ENCODE measurements at places on chromosomes 13 and 19. TPM values are rescaled to one million over a fixed set of nuclear protein-coding genes. Genes with fewer than 3 reads are reported as not detected.

DNA sequence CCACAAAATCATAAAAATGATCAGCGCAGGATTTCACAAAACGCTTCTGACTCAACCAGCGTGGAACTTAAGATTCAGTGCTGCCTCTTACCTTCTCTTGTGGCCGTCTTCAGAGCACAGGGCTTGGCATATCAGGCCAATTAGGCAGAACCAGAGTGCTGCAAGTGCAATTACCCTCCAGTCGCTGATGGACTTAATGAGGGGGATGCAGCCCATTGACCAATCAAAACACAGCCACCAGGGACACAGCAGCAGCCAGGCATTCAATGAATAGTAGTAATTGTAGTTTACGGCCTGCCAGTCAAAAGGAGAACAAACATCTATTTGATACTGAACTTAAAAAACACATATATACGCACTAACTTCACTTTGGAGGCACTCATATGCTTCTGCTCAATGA lies 38.2 kb downstream of the TMTC4 start:
- H3K4me3 ChIP-seq, result no peak overlapping the region
- H3K27ac ChIP-seq, result peak overlapping the region; percentile 20
- DNase-seq, result no peak
- no peaks in the 10 kb centered on the region for H3K27me3 ChIP-seq

DNA sequence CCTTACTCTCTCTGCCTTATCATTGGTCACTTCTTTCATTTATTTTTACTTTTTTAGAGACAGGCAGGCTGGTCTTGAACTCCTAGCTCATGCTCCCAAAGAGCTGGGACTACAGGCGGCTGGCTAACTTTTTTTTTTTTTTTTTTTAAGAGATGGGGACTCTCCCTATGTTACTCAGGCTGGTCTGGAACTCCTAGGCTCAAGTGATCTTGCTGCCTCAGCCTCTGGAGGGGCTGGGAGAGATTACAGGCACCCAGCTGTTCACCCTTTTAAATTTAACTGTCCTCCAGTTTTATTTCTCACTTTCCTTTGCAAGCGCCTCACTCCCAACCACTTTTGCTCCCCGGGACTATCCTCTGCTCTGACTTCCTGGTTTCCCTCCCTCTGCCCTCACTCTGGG lies 5.6 kb upstream of the CLDN10 start:
- peaks cover 5% of the 10 kb centered on the region for H3K27me3 ChIP-seq
- H3K4me1 ChIP-seq, result peaks cover 6% of the 10 kb centered on the region
- no peak overlapping the region for H3K4me3 ChIP-seq
- no peak overlapping the region for H3K27ac ChIP-seq
- DNase-seq, result no peak

- H3K36me3 ChIP-seq, result no peaks in the 10 kb centered on the region
- H3K4me3 ChIP-seq, result no peak overlapping the region
- no peaks in the 10 kb centered on the region for H3K27me3 ChIP-seq
- no peaks in the 10 kb centered on the region for H3K4me1 ChIP-seq
- H3K27ac ChIP-seq, result no peak overlapping the region
- no peak for DNase-seq
Measured at GRCh38 chr13:35771898-35772297, 295.4 kb upstream of the MAB21L1 start.

- no peak overlapping the region for H3K4me3 ChIP-seq
- H3K27me3 ChIP-seq, result no peaks in the 10 kb centered on the region
- H3K4me1 ChIP-seq, result no peaks in the 10 kb centered on the region
- H3K36me3 ChIP-seq, result no peaks in the 10 kb centered on the region
- DNase-seq, result no peak
Measured at GRCh38 chr19:56348289-56348877, 33.7 kb upstream of the ZSCAN5A start.

DNA sequence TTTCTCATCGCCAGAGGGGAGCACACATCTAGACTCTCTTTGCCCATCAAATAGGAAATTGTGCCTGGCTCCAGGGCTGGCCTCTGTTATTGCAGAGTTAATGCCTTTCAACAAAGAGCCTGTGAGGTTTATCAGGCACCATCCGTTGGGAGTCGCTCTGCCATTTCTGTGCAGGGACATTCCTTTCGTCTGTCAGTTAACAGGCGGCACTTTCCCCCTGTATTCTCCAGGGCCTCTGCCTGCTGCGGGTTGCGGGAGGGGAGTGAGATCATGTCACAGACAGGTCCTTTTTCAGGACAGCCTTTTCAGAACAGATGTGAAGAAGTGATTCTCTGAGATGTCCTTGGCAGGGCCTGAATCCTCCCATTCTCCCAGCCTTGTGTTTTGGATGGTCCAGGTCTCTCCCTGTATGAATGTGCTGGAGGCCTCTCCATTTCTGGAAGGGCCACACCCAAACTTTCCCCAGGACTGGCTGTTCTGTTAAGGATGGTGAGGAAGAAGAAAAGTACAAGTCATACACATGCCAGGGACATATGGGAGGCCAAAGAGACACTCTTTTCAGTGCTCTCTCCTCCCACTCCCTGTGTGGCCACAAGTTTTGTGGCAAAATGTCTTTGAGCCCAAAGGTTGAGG lies 14.9 kb downstream of the SERP2 start:
- no peaks in the 10 kb centered on the region for H3K4me1 ChIP-seq
- H3K27me3 ChIP-seq, result peaks cover 3% of the 10 kb centered on the region
- no peak overlapping the region for H3K4me3 ChIP-seq
- DNase-seq, result no peak

DNA sequence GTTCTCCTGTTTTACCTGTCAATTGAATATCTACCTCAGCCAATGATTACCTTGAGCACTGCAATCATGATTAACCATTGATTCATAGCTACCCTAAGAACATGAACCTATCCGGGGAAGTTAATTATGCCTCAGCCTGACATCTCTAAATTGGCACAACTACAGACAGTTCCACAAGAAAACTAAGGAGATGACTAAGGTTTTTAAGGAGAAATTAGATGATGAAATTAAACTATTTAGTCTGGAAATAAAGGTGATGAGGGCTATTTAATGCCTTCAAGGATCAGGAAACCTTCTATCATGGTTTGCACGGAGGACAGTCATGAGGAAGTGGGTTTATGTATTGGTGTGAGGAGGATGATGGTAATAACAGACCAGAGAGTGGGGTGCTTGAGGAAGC lies 203.4 kb downstream of the COL4A1 start:
- no peak overlapping the region for H3K4me3 ChIP-seq
- DNase-seq, result no peak

DNA sequence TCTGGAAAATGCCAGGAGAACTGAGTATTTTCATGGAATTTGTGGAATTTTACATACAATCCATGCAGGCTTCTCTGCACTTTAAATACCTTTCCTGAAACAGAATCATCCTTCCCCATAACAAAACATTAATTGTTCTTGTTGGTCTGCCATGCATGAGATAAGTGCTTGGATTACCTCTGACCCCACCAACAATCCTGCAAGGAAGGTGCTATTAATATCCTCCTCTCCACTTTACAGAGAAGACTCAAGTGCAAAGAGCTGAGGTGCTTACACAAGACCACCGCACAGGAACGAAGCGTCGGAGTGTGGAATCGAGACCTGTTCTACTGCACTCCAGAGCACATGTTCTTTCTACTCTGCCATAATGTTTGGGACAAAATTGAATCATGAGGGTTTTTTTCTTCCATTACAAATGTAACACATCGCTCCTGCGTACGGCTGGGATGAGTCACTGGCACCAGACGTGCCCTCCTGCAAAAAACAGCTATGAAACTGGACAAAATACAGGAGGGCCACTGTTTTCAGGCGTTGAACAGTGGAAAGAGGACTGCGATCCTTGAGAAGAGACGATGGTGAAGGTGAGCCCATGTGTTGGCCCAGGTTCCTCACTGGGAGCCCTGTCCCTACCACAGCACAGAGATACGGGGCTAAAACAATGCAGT lies 12.9 kb upstream of the LRRC4B start:
- no peaks in the 10 kb centered on the region for H3K4me1 ChIP-seq
- H3K27ac ChIP-seq, result no peak overlapping the region
- H3K4me3 ChIP-seq, result no peak overlapping the region

DNA sequence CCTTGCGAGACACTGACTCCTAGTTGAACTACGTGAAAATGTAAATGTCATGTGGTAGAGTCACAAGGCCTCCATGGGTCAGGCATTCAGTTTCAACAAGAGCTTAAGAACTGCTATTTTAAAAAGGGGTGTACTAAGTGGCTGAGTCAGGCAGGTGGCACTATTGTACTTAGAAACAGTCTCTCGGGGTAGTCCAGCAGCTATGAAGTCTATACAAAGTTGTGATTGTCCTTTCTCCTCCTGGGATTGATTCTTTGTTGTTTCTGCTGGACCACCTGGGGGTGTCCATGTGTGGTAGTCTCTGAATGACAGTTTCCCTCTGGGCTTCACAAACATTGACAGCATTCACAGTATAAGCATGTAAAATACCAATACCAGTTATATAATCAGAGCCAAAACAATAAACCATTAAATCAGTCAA lies 33.0 kb downstream of the UGGT2 start:
- no peaks in the 10 kb centered on the region for H3K27me3 ChIP-seq
- no peak for DNase-seq
- no peak overlapping the region for H3K4me3 ChIP-seq
- H3K27ac ChIP-seq, result no peak overlapping the region
- H3K36me3 ChIP-seq, result no peaks in the 10 kb centered on the region

DNA sequence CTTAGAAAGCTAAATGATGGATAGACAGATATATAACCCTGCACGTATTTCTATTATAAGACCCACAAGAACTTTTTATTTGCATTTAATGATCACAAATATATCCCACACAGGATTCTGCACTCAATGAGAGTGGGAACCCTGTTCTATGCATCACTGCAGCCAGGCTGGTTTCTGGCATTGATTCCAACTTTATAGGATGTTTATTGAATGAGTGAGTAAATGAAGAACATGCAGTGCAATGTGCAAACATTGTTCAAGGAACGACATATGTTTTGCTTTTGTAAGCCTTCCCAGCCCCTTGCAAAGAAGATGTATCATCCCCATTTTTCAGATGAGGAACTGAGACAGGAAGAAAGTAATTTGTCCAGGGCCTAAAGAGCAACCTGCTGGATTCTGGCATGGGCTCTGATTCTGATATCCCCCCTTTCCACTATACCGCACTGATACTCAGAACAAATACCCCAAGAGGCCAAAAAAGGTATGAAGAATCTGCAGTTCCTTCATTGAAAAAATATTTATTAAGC lies 246.3 kb downstream of the LACC1 start:
- H3K27me3 ChIP-seq, result peaks cover 2% of the 10 kb centered on the region
- no peaks in the 10 kb centered on the region for H3K4me1 ChIP-seq
- H3K4me3 ChIP-seq, result no peak overlapping the region
- no peak for DNase-seq
- no peak overlapping the region for H3K27ac ChIP-seq

GRCh38 chr13:62014299-62014698 lies 598.6 kb upstream of the PCDH20 start:
- H3K27me3 ChIP-seq, result no peaks in the 10 kb centered on the region
- no peak for DNase-seq
- no peak overlapping the region for H3K27ac ChIP-seq
- H3K4me3 ChIP-seq, result no peak overlapping the region
- H3K4me1 ChIP-seq, result no peaks in the 10 kb centered on the region
- no peaks in the 10 kb centered on the region for H3K36me3 ChIP-seq

- peak overlapping the region; percentile 89 for H3K27ac ChIP-seq
- peaks cover 36% of the 10 kb centered on the region for H3K4me1 ChIP-seq
- H3K4me3 ChIP-seq, result peak overlapping the region; percentile 87
- peak; percentile 21 for DNase-seq
- H3K27me3 ChIP-seq, result peaks cover 8% of the 10 kb centered on the region
- H3K36me3 ChIP-seq, result peaks cover 3% of the 10 kb centered on the region
Measured at GRCh38 chr19:7637374-7638256, 705 bp downstream of the STXBP2 start.

DNA sequence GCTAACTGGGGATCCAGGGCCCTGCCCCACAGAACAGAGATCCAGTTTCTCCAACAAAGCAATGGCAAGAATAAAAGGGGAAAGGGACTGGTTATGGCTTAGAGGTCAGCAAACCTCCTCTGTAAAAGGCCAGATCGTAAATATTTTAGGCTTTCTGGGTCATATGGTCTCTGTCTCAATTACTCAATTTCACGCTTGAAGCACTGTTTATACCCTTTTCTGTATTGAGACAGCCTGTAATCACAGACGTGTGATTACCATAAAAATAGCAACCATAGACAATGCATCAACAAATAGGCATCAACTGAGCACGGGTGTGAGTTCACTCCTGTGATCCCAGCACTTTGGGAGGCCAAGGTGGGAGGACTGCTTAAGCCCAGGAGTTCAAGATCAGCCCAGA lies 9.3 kb downstream of the RAB3D start:
- H3K4me1 ChIP-seq, result peaks cover 3% of the 10 kb centered on the region
- H3K36me3 ChIP-seq, result peaks cover 4% of the 10 kb centered on the region
- H3K27ac ChIP-seq, result no peak overlapping the region
- H3K27me3 ChIP-seq, result peaks cover 2% of the 10 kb centered on the region
- H3K4me3 ChIP-seq, result no peak overlapping the region
- no peak for DNase-seq

GRCh38 chr19:9849791-9850190 lies 14.7 kb downstream of the PIN1 start:
- H3K36me3 ChIP-seq, result peaks cover 4% of the 10 kb centered on the region
- no peaks in the 10 kb centered on the region for H3K27me3 ChIP-seq
- H3K4me3 ChIP-seq, result no peak overlapping the region
- peaks cover 24% of the 10 kb centered on the region for H3K4me1 ChIP-seq
- no peak overlapping the region for H3K27ac ChIP-seq

DNA sequence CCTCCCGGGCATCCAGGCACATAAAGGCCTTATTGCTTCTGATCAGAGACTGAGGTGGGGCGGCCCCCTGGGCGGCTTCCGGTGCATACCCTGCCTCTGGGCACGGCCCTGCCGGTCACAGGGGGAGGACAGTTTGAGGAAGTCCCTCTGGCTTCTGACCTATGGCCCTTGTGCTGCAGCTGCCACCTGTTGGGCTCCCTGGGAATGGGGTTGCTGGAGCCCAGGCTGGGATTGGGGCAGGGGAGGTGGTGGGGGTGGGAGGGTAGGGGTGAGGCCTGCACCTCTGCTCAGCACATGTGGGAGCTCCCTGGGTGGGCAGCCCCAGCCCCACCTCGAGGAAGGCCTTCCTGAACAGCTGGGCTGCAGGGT lies 10.7 kb downstream of the ANO8 start:
- H3K4me1 ChIP-seq, result no peaks in the 10 kb centered on the region
- no peak for DNase-seq
- peaks cover 2% of the 10 kb centered on the region for H3K27me3 ChIP-seq

DNA sequence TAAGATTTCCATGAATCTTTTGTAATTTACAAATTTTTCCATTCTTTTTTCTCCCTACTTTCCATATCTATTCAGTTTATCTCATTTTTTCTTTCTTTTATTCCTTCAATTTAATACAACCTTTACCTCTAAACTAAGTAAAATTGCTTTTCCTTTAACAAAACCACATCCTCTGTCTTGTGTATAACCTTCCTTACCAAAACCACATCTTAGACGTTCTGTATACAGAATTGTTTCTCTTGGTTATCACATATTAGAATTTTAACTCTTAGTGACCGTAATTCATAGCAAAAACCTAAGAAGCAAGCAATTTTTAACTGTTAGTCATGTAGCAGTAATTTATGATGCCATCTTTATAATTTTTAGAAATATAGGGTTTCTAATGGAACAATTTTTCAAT lies 15.0 kb downstream of the PPP5C start:
- peak overlapping the region; percentile 69 for H3K27ac ChIP-seq
- DNase-seq, result peak; percentile 59
- H3K27me3 ChIP-seq, result peaks cover 2% of the 10 kb centered on the region
- peak overlapping the region; percentile 96 for H3K4me3 ChIP-seq

SAFB2 gene
- 19.6 TPM for polyA plus RNA-seq

LCP1 gene
- polyA plus RNA-seq, result 1,594 TPM

PEAK3 gene
- polyA plus RNA-seq, result 2.5 TPM

ZNF607 gene
- 1.5 TPM for polyA plus RNA-seq

BRME1 gene
- polyA plus RNA-seq, result 2.7 TPM

TLE6 gene
- 0.34 TPM for polyA plus RNA-seq

All from immature natural killer cell (primary cell).